Trophoblast cell (in vitro differentiated cells and primary cell): ENCODE measurements at places on chromosomes 16 and 17.
A peak's percentile ranks its signal among the peaks of the same experiment; 100 is the strongest.

DNA sequence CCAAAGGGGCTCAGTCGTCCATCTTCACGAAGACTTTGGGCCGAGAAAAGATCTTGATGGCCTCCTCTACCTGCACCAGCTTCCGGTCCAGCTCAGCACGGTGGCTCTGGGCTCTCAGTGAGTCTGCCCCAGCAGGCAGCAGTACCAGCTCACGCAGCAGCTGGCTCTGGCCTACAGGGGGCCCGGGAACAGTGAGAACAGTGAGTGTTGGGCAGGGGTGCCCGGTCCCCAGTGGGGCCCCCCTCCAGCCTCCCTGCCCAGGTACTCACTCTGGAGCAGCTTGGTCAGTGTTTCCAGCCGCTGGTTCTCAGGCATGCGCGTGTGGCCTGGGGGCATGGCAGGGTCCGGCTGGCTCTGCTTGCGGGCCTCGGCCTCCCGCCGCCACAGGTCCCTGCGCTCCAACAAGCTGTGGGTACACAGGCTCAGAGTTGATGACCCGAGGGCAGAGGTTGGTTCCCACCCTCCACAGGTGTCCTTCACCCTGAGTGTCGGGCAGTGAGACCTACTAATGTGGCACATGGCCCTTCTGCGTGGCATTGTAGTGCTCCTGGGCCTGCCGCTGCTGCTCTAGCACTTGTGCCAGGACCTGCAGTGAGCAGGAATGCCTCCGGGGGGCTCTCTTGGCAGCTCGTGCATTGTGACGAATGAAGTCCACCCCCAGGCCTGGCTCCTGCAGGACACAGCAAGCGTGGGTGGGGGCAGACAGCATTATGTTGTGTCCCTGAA lies 2.6 kb downstream of the PARD6A start:
- no peak for DNase-seq

DNA sequence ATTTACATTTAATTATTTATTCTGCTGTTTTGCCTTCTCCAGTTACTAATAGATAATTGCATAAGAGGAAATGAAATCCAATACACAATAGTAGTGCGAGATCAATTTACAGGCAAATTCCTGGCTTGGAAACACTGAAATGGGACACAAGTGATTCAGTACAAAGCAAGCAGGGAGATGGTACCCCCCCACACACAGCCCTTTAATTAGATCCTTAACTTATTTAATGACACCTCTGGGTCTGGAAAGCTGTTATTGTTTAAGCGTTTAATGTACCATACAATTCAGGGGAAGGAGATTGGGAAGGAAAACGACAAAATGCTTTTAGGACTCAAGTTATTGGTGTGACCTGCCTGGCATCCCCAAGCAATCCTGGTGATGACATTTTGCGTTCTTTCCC lies 318.2 kb downstream of the NPIPA8 start:
- no peak for DNase-seq

GRCh38 chr17:56994009-56994792 lies 16.3 kb downstream of the SCPEP1 start:
- DNase-seq, result peak; percentile 95

- no peak for DNase-seq
Observed at GRCh38 chr17:49748791-49749190, 15.1 kb downstream of the FAM117A start.

- DNase-seq, result no peak
Observed at GRCh38 chr16:53219795-53220454, 165.1 kb downstream of the CHD9 start.

DNA sequence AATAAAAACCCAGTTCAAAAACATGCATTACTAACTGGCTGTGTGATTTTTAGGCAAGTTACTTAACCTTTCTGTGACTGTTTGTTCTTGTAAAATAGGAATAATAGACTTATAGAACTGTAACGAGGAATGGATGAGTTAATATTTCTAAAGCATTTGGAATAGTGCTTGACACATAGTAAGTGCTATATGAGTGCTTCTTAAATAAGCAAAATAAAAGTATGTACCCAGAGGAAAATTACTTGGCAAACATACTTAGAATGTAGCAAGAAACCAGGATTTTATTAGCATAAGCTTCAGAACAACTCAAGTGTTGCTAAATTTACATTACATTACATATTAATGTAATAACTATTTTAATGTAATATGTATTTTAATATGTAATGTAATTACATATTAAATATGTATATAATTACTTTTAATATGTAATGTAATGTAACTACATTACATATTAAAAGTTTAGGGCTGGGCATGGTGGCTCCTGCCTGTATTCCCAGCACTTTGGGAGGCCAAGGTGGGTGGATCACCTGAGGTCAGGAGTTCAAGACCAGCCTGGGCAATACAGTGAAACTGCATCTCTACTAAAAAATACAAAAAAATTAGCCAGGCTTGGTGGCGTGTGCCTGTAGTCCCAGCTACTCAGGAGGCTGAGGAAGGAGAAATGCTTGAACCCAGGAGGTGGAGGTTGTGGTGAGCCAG lies 14.2 kb downstream of the NFAT5 start:
- no peak for DNase-seq

- peak; percentile 70 for DNase-seq
Observed at GRCh38 chr16:57824888-57825287, 22.6 kb upstream of the KIFC3 start.

GRCh38 chr17:80244871-80245509 lies 15.7 kb upstream of the RNF213 start:
- DNase-seq, result peak; percentile 13

- DNase-seq, result no peak
Observed at GRCh38 chr17:1120596-1121441, 59.0 kb downstream of the ABR start.

- no peak for DNase-seq
Observed at GRCh38 chr17:48241131-48241591, 133.6 kb downstream of the SNX11 start.

GRCh38 chr17:67717192-67717623 lies 528 bp upstream of the NOL11 start:
- no peak for DNase-seq

DNA sequence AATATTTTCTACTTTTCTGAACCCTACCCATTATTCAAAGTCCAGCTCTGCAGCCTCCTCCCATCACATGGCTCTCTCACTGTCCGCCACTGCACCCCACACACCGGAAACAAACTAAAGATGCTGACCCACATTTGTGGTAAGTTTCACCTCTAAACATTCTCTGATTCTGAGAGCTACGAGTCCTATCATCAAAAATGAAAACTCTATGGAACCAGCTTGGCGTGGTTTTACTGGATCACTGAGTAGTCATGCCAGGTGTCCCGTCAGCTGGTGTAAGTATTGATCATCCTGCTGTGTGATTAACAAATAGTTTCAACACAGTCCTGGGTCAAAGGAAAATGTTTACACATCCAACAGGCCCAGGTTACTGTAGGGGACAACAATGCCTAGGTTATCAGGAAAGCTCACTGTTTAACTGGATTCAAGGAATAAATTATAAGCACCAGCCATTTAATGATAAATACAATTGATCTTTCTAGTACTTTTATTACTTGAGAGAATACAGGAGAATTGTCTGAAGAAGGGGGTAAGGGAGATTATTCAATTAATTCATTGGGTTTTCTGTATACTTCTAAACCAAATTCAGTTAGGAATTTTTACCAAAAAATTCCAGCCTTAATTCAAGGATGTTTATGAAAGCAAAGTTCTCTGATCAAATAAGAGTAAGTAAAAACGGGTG lies 33.9 kb downstream of the CYTH1 start:
- no peak for DNase-seq
